Stimulated activated CD8-positive, alpha-beta memory T cell treated with anti-CD3 and anti-CD28 coated beads, Interleukin-7, amount 100 ng/mL, for 4 hours (primary cell): ENCODE measurements at places on chromosomes 16 and 17.

DNA sequence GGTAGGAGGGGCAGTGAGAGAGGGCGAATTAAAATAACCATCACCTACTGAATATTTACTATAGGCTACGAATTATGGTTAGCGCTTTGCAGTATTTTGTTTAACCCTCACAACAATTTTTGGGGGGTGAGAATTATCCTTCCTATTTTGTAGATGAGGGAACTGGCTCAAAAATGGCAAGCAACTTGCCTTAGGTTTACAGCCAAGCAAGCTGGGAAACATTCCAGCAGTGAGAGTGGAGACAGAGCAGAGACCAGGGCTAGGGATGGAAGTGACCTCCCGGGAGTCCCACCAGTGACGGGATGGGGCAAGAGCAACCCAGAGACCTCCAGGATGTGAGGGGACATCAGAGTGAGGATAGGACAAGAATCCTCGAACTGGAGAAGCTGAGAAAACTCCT, 352 bp upstream of the VMO1 start:
- no peak for DNase-seq

DNA sequence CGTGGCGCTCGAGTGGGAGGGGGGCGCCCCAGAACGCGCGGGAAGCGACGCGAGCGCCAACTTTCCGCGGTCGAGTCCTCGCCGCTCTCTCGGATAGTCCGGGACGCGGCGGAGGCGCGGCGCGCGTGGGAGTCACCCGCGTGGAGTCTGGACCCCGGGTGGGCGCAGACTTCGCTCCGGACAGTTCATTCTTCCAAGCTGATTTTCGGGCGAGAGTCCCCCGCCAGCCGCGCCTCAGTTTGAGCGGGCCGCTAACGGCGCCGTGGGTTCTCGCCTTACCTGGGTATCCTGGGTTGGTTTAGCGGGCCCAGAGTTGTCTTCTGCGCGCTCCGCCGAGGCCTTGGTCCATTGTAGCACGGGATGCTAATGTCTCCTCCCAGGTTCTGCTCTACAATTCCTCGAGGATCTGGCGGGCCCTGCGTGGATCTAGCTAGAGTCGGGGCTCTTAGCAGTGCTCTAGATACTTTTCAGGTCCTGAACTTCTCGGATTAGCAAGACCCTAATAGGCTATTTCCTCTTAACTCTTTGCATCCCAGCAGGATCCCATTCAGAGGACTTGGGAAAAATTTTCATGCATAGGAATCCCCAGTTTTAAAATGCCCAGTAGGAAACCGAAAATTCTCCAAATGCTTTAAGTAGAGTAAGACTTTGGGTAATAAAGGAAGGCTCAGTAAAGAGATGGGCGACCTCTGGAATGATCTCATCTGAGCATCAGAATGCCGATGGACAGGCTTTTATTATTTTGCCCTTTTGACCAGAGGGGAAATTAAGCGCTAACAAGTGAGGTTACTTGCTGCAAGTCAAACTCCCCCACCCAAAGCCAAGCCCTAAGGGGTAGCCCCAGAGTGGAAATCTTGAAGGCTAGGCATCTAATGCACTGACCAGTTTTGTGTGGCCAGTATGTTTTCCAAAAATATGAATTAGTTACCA, 537 bp upstream of the GJC1 start:
- DNase-seq: no peak

DNA sequence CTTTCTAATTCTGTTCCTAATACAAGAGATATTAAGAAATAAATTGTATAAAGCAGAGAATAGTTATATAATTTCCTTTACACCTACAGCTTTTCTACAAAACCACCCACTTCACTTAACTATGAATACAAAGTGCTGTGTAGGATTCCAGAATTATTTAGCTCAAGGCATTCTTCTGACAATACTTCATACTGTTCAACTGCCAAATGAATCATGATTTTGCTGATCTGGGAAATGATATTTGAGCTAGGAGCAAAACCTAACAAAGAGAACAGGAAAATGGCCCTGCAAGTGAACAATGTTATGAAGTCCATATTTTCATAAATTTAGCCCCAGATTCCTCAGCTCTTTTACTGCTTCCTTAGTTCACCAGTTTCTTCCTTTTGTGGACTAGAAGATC, 12.9 kb downstream of the BBS2 start:
- DNase-seq: no peak

DNA sequence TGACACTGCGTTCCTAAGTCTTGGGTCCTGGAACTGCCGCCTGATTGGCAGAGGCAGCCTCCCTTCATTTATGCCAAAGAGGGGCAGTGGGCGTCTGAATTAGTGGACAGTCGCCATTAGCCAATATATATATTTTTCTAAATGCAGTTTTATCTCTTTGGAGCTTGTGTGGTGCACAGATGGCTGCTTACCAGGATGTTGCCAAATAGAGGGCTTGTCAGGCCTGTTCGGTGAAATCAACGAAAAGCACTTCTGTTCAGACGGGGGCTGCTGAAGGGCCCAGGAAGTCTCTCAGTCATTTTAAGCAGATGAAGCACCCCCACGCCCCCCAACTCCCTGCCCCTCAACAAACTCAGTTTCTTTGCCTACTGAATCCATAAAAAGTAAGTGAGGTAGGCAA, 66.0 kb downstream of the RAP1GAP2 start:
- no peak for DNase-seq

GRCh38 chr17:20281860-20282259, 185.5 kb downstream of the LGALS9B start:
- DNase-seq: no peak

DNA sequence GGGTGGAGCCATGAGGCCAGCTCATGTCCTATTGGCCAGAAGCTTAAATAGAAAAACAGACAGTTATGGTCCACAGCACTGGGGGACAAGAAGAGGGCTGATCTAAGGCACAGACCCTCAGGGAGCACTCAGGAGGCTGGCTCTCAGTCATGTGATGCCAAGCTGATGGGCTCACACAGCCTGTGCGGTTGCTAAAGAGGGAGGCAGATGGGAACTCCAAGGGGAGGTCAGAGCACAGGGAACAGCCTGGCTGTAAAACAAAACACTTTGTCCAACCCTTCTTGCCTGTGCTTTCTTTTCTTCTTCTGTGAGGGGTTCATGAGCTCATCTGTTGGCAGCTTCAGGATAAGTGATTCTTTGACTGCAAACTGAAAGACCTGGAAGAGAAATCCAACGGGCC, 27.2 kb downstream of the CNTNAP1 start:
- DNase-seq: no peak

DNA sequence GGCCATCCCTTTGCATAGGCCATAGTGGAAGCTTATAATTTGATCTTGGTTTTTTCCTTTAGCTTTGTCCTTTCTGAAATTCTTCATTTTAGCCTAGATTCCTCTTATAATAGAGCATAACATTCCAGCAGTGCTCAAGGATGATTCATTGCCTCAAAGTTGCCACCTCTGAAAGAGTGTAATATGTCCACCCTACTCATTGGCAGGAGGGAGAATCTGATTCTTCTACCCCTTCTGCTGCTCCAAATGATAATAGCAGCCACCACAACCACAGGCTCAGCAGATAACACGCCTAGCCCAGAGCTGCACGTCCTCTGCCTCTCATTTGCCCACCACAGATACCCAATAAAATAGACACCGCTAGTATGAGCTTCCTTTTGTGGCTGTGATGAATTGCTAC, 337.4 kb upstream of the HSBP1 start:
- DNase-seq: no peak

- no peak for DNase-seq
Measured at GRCh38 chr16:4450931-4451519, 23.4 kb downstream of the NMRAL1 start.

- no peak for DNase-seq
Measured at GRCh38 chr16:76816475-76816874, 374.5 kb upstream of the MON1B start.

DNA sequence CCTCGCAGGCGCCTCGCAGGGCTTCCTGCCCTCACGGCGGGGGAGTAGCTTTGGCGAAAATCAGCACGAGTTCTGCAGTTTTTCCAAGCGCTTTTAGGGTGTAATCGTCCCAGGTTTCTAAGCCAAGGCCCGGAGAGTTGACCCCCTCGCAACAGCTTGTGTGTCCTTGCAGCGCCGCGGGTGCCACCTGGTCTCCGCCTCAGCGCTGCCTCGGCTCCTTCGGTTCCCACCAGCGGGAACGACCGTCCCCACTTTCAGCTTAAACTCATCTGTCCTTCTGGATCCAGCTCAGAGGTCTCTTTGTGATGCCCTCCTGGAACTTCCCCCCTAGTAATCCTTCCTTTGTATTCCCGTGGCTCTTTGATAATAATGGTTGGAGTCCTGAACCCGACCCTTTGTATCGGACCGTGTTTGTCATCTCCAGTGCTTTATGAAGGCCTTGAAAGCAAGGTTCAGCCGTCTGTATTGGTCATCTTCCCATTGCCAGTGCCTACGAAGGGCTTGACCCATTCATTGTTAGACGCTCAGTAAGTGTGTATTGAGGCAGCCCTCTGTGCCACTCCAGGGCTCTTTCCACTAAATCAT, 858 bp upstream of the SMARCE1 start:
- DNase-seq: no peak

GRCh38 chr16:57708168-57708567, 13.6 kb downstream of the DRC7 start:
- no peak for DNase-seq

- DNase-seq: no peak
Measured at GRCh38 chr16:55735120-55735781, 79.5 kb downstream of the SLC6A2 start.

DNA sequence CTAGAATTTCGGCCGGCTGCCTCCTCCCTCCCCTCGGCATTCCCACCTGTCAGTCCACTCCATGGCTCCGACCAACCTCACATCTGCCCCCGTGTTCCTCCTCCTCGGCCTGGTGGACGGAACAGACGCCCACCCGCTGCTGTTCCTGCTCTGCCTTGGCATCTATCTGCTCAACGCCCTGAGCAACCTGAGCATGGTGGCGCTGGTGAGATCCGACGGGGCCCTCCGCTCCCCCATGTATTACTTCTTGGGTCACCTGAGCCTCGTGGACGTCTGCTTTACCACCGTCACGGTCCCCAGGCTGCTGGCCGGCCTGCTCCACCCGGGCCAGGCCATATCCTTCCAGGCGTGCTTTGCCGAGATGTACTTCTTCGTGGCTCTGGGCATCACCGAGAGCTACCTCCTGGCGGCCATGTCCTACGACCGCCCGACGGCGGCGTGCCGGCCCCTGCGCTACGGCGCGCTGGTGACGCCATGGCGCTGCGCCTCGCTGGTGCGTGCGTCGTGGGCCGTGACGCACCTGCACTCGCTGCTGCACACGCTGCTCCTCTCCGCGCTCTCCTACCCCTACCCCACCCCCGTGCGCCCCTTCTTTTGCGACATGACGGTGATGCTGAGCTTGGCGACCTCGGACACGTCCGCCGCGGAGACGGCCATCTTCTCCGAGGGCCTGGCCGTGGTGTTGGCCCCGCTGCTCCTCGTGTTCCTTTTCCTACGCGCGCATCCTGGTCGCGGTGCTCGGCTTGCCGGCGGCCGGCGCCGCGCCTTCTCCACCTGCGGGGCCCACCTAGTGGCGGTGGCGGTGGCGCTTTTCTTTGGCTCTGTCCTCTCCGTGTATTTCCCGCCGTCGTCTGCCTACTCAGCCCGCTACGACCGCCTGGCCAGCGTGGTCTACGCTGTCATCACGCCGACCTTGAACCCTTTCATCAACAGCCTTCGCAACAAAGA, at the start of gene OR3A2:
TSS of gene OR3A2 (minus strand) at position 440 of the 948 bp plus-strand sequence.
- DNase-seq: no peak

DNA sequence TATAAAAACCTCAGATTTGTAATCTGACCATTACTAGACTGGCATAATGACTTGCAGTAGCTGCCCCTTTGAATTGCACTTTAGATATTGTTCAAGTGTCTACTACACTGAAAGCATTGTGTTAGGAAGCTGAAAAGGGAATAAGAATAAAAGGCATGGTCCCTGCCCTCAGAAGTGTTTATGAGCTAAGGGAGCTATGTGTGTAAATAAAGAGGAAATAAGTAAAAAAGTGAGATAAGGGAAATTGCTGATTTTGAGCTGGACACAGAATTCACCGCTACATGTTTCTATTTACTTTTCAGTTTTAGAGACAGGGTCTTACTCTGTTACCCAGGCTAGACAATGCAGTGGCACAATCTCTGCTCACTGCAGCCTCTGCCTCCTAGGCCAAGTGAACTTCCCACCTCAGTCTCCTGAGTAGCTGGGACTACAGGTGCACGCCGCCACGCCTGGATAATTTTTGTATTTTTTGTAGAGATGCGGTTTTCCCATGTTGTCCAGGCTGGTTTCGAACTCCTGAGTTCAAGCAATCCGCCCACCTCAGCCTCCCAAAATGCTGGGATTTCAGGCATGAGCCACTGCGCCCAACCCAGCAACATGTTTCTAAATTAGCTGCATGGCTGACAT, 57.0 kb downstream of the GRB2 start:
- DNase-seq: no peak

DNA sequence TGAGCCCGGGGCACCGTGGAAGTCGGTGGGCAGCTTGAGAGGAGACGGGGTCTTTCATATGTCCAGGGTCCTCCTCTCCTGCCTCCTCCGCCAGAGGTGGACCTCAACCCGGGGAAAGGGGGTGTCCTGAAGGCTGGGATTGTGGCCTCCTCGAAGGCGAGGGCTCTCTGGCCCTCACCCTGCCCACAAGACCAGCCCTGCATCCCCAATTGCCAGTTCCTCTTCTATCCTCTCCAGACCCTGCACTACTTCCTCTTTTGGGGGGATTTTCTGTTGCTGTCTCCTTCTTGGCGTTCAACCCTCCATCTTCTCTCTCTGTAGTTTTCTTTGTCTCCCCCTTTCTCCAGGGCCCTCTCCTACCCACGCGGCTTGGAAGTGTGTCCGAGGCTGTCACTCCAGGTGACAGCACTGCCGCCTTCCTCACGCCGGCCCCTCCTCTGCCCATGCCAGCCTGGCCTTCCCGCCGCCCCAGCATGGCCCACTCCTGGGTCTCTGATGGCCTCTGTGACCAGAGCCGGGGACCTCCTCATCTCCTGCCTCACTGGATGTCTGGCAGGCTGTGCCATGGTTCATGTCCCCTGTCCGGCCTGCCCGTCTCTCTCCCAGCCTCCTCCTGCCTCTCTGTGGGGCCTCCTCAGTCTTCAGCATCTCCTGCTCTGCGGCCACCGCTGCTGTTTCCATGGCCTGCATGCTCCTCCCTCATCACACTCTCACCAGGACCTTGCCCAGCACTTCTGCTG, 2.4 kb upstream of the ITGAX start:
- no peak for DNase-seq

GRCh38 chr17:33802349-33803198, 452.5 kb upstream of the CCL2 start:
- DNase-seq: no peak

DNA sequence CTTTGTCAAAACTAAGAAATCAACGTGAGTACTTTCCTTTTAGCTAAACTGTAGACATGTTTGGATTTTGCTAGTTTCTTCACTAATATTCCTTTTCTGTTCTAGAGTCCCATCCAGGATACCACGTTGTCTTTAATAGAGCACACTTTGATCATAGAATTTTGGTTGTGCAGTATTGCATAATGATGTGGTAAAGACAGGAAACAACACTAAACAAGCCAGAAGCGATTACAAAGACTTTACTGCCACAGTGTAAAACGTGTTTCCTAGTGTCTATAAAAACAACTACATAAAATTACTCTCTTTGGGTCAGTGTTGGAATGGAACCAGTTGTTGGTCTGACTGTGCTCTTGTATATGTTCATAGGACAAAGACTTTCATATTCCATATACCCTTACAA, 19.3 kb downstream of the SHISA9 start:
- DNase-seq: no peak

- no peak for DNase-seq
Measured at GRCh38 chr16:68643227-68643626, 1.9 kb upstream of the CDH3 start.
